ENCODE measurements at places on chromosomes 4 and X.

DNA sequence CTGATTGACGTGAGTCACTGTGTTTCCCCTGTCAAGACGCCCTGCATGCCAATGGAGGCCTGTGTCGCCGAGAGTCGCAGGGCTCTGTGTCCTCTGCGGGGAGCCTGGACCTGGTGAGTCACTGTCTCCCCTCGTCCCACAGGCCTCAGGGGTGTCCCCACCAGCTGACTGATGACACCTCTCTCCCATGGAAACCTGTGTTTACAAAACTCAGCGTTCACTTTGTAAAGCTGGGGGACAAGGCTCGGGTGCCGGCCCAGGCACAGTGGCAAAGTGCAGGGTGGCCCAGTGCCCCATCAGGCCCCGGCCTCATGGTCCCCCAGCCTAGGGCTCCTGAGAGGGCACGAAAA, 21.2 kb upstream of the HGFAC start:
- no peak for DNase-seq

DNA sequence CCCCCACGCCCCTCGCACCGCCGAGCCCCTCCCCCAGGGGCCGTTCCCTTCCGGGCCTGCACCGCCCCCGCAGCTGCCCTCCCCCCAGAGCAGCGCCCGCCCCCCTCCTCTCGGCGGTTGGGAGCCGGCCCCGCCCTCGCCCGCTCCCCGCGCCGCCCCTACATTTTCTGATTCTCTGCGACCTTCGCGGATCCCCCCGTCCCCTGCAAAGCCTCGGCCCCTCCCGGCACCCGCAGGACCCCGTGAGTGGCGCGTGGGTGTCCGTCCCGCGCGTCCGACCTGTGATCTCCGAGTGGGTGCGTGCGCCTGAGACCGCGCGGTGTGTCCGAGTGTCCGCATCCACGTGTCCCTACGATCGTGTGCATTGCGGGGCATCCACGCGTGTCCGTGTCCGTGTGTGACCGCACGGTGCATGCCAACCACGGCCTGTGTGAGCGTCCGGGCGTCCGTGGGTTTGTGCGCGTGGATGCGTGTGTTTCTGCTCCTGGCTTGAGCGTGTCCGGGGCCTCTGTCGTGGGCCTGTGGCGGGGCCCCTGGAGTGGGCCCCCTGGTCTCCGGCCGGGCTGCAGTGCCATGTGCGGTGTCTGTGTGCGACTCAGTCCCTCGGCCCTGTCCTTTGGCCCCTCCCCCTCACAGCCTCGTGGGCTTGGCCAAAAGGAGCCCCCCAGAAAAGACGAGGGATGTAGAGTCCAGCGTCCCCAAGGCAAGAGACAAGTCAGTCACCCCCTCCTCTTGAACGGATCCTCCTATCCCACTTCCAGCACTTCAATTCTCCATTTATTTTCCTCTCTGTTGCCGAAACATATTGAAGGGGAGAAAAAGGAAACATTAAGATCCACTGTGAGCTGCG, 8.8 kb upstream of the NKX1-1 start:
- DNase-seq = peak; percentile 62

GRCh38 chr4:119506806-119507205, 121.8 kb downstream of the PDE5A start:
- no peak for DNase-seq

- DNase-seq = no peak
These were observed 12.0 kb upstream of the RPS3A start for GRCh38 chr4:151087467-151087866.

- no peak for DNase-seq
These were observed at the start of gene GK2 for GRCh38 chr4:79408063-79408462. Gene GK2, minus strand, starts transcription at chr4:79408228. Its CDS starts 28 bp downstream, at chr4:79408200.

DNA sequence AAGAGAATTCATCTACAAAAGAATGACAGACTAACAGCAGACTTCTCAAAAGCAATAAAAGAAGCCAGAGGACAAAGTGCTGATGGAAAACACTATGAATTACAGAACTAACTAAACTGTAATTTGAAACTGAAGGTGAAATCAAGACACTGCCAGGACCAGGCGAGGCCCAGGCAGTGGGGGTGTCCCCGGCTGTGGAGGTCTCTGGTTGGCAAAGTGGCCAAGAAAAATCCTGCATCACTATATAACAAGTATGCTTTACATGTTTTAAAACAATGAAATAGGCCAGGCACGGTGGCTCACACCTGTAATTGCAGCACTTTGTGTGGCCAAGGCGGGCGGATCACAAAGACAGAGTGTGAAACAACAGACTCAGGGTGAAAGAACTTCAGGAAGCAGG, 32.9 kb downstream of the CHM start:
- DNase-seq = no peak

- no peak for DNase-seq
These were observed 609.9 kb upstream of the CPEB2 start for GRCh38 chr4:14392378-14392777.

DNA sequence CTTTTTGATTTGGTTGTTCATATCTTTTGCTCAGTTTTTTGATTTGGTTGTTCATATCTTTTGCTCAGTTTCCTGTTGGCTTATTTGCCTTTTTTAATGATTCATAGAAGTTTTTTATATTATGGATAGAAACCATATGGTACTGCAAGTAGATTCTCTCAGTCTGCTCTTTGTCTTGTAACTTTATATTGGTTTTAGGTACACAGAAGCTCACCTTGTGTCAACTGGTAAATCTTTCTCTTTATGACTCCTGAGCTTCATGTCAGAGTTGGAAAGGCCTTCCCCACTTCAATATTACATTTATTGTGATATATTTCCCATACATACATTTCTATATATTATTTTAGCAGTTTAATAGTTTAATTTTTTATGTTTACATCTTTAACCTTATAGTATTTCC, 8.2 kb upstream of the VGLL1 start:
- DNase-seq = no peak

DNA sequence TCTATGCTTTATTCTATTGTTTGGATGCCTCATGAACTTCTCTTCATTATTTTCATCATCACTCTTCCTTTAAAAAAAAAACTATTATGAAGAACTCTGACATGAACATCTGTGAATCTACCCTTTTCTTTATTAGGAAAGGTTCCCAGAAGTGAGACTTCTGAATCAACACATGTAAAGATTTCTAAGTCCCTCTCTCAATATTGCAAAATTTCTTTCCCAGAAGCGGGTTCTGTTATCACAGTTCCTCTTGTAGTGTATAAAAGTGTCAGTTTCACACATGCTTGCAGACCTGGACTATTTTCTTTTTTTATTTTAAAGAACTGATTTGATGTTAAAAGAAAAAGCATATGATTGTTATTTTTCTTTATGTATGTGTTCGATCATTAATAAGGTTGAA, 330.8 kb upstream of the KLF3 start:
- no peak for DNase-seq

- DNase-seq = no peak
These were observed 754.9 kb downstream of the RPA4 start for GRCh38 chrX:97638621-97639020.

DNA sequence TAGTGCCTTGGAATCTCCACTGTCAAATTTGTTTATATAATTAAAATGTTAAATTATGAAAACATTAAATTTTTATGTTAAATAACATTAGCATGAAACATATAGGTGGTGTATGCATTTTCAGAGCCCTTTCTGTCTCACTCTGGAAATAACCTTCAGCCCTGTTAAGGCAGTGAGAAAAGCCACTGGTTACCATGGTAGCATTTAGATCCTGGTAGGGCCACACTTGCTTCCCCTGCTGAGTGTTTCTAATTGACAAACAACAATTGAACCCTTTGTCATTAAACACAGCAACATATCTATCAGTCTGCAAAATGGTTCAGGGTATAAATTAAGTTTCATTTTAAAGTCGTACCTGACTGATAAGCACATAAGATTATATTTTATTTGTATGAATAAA, 63.5 kb downstream of the PDK3 start:
- DNase-seq = peak; percentile 33

- no peak for DNase-seq
These were observed 1568.4 kb upstream of the TENM3 start for GRCh38 chr4:180674619-180675358.

GRCh38 chr4:176533159-176533558, 213.4 kb downstream of the SPCS3 start:
- DNase-seq = no peak

DNA sequence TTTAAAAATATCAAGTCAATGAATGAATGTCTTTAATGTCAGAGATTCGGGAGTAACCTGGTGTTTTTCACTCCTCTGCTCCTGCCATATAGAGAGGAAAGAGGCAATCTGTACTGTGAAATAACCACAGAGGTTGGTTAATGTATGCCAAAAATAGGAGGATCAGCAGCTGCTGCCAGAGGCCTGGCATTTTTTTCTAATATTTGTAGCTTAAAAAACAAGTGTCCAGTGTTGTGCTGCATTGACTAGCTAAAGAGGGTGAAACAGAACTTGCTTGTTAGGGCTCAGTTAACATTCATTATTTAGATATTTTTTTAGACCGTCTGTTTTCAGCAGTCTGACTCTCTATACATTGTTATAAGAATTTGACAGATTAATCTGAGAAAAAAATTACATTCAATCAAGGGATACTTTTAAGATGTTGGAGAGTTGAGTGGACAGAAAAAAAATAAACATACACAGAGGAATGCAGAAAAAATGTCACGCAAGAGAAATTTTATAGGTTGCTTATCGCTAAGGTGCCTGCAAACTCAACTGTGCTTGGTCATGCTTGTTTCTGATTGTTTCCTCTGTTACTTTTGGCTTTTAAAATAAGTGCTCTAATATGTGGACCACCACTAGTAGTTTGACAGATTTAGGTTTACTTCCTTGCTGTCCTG, 392.3 kb upstream of the GALNT7 start:
- no peak for DNase-seq

DNA sequence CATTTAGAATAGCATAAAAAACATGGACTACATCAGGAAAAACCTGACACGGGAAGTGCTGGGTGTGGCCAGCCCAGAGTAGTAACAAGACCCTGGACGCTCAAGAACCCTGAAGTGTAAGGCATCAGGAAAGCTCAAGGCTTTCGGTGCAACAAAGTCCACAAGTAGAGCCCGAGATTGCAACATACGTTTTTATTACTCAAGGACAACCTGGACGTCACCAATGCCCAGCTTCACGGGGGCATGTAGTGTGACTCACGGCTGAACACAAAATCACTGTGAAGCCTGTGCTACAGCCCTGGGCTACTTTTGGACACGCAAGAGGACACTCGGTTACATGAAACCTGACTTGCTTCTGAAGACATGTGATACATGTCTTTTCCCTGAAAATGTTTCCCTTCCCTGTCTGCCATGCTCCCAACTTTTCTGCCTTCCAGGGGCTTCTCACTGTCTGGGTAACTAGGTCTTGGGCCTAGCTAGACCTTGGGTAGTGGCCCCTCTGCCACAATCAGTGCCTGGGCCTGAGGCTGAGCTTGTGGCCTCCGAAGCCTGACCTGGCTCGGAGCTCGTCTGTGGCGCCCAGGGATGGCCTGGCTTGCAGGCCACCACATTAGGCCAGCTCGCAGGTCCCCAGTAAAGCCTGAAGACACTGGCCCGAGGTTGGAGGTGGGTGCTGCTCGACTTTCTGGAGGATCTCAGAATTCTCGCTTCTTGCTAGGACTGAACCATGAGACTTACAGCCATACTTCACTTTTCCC, 9.2 kb downstream of the IRAK1 start:
- no peak for DNase-seq

DNA sequence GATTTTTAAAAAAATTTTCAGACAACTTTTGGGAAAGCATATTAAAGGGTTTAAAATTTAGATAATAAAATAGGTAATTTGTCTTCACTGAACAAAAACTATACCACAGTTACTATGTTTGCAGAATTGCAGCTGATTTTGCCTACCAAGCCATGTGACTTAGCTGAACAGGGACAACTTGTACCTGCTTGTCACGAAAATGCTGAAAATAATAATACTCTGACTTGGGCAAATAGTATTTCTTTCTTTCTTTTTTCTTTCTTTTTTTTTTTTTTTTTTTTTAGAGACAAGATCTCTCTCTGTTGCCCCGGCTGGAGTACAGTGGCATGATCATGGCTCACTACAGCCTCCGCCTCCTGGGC, 225.2 kb upstream of the PPP1R2C start:
- DNase-seq = no peak

DNA sequence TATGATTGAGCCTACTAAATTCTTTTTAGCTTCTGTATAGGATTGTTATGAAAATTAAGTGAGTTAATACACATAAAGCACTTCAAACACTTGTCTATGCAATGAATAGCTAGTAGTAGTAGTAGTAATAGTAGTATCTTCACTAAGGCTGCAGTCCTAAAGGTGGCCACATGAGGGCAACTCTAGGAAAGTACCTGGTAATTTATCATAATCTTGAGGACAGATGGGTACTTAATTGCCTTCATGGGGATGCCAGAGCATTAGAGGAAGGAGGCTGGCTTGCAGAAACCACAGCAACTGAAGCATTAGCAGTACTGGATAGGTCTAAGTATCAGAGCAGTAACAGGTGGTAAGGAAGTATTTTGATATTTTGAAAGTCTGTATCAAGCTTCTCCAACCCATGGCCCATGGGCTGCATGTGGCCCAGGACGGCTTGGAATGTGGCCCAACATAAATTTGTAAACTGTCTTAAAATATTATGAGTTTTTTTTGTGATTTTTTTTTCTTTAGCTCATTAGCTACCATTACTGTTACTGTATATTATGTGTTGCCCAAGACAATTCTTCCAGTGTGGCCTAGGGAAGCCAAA, 17.3 kb downstream of the NIPAL1 start:
- peak; percentile 45 for DNase-seq

DNA sequence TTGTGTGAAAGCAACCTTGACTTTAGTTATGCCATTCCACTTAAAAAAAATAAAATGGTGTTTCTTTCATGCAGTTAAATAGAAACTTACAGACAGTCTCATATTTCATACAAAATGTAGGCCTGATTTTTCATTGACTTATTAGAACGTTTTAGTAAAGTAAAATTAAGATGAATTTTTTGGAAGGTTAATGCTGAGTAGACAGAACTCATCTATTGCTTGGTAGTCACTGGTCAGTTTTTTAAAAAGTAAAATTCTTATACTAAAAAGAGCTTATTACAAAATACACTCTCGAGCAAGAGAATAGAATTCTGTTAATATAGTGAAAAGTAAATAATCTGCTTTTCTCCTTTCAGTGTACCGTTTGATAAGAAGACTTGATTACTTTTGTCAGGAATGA, 21.4 kb upstream of the MOB1B start:
- no peak for DNase-seq

Data from iPS-NIHi11 (cell line).